A549 treated with CpdA at 1 μM for 4 hours (cell line): ENCODE measurements at places on chromosomes 5 and 9. TPM values are rescaled to one million over a fixed set of nuclear protein-coding genes. Genes with fewer than 3 reads are reported as not detected.

COL5A1 gene
- 33.0 to 64.6 TPM (median 55.0 TPM) in 5 replicates for total RNA-seq

PSAT1 gene
- 162 to 201 TPM (median 183 TPM) in 5 replicates for total RNA-seq

TTC16 gene
- total RNA-seq = 0.02 TPM in 1 of 5 replicates, not detected in the others

MARCHF6 gene
- total RNA-seq = 51.6 to 77.3 TPM (median 70.2 TPM) in 5 replicates

PCDHB14 gene
- 0.06 to 0.13 TPM (median 0.09 TPM) in 5 replicates for total RNA-seq

CARD9 gene
- 0.69 to 2.4 TPM (median 1.2 TPM) in 5 replicates for total RNA-seq

WNT8A gene
- not detected in 5 replicates for total RNA-seq

SMIM3 gene
- total RNA-seq = 3.0 to 4.4 TPM (median 3.6 TPM) in 5 replicates

TMEM252 gene
- not detected in 5 replicates for total RNA-seq

CD74 gene
- total RNA-seq = 0.08 to 0.10 TPM (median 0.09 TPM) in 3 of 5 replicates, not detected in the others

UBE2R2 gene
- total RNA-seq = 45.4 to 49.6 TPM (median 47.7 TPM) in 5 replicates

CRHBP gene
- total RNA-seq = 0.06 to 0.33 TPM (median 0.21 TPM) in 5 replicates

ANXA2R gene
- total RNA-seq = 1.9 to 2.4 TPM (median 2.2 TPM) in 5 replicates

DAB2IP gene
- total RNA-seq = 11.5 to 14.9 TPM (median 13.5 TPM) in 5 replicates

NMUR2 gene
- total RNA-seq = 0.03 to 0.06 TPM (median 0.06 TPM) in 3 of 5 replicates, not detected in the others

QRFP gene
- not detected in 5 replicates for total RNA-seq

AHRR gene
- 2.9 to 3.5 TPM (median 3.3 TPM) in 5 replicates for total RNA-seq

GFPT2 gene
- 44.2 to 56.0 TPM (median 51.8 TPM) in 5 replicates for total RNA-seq

CCL21 gene
- not detected in 5 replicates for total RNA-seq

PCDHGA11 gene
- 0.02 TPM in 1 of 5 replicates, not detected in the others for total RNA-seq

LCN15 gene
- 0.09 TPM in 1 of 5 replicates, not detected in the others for total RNA-seq

CYLC2 gene
- total RNA-seq = not detected in 5 replicates

ARL14EPL gene
- total RNA-seq = 0.07 to 0.69 TPM (median 0.39 TPM) in 5 replicates

PIGO gene
- total RNA-seq = 37.3 to 53.4 TPM (median 48.5 TPM) in 5 replicates

ROR2 gene
- 1.4 to 2.9 TPM (median 1.7 TPM) in 5 replicates for total RNA-seq

SLC34A3 gene
- 0.07 to 0.13 TPM (median 0.08 TPM) in 5 replicates for total RNA-seq
